ENCODE measurements at places on chromosomes 7 and 10.

- no peak for DNase-seq
These were observed 180.2 kb upstream of the CACNA2D1 start for GRCh38 chr7:82623812-82624211.

GRCh38 chr7:30027065-30027456, 559 bp upstream of the FKBP14 start:
- no peak for DNase-seq

DNA sequence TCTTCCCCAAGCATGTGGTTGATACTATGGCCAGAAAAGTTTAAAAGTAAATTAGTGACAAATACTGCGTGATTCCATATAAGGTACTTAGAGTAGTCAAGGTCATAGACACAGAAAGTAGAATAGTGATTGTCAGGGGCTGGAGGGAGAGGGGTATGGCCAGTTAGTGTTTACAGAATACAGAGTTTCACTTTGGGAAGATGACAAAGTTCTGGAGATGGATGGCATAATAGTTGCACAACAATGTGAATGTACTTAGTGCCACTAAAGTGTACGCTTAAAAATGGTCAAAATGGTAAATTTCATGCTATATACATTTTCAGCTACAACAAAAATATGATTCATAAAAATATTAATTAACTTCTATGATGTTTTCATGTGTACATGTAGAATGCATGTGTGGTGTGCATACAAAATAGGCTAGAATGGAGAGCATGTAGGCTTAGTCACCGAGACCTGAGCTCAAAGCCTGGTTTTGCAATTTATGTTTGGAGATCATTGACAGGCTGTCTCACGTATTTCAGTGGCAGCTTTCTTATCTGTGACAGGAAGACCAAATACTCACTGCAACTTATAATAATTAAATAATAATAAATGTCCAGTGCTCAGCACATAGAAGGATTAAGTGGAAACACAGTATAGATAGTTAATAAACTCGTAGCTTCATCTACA, 625.6 kb downstream of the SUGCT start:
- DNase-seq = no peak

GRCh38 chr10:81680359-81680758, 194.6 kb upstream of the NRG3 start:
- DNase-seq = no peak

- no peak for DNase-seq
These were observed 523.2 kb downstream of the GATA3 start for GRCh38 chr10:8577686-8578085.

- peak; percentile 48 for DNase-seq
These were observed 69.1 kb downstream of the INPP5A start for GRCh38 chr10:132606536-132607316.

DNA sequence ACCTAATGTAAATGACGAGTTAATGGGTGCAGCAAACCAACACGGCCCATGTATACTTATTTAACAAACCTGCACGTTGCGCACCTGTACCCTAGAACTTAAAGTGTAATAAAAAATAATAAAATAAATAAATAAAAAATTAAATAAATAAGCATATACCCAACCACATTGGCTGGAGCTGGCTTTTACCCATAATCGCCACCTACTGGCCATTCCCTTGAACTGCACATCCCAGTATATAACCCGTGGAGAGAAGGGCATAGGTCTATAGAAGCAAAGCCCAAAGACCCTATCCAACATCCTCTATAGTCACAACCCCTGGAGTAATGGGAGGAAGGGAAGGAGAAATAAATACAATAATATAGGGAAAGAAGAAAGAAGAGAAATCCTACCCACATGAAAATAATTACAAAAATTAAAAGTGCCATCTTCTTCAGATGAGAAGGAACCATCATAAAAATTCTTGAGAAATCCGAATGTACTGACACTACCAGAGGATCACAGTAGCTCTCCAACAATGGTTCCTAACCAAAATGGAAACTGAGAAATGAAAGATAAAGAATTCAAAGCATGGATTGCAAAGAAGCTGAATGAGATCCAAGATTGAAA, 65.6 kb downstream of the TWIST1 start:
- no peak for DNase-seq

- DNase-seq = no peak
These were observed 105.8 kb downstream of the GPR158 start for GRCh38 chr10:25280573-25280972.

GRCh38 chr10:130636313-130636930, 500.2 kb downstream of the GLRX3 start:
- no peak for DNase-seq

GRCh38 chr10:118720685-118721538, 33.9 kb downstream of the CACUL1 start:
- no peak for DNase-seq

DNA sequence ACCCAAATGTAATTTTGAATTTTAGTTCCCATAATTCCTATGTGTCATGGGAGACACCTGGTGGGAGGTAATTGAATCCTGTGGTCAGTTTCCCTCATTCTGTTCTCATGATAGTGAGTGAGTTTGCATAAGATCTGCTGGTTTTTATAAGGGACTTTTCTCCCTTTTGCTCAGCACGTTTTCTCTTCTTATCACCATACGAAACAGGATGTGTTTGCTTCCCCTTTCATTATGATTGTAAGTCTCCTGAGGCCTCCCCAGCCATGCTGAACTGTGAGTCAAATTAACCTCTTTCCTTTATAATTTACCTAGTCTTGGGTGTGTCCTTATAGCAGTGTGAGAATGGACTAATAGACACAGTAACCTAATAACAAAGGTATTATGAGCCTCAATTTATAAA, 36.1 kb upstream of the ZNF736 start:
- DNase-seq = no peak

DNA sequence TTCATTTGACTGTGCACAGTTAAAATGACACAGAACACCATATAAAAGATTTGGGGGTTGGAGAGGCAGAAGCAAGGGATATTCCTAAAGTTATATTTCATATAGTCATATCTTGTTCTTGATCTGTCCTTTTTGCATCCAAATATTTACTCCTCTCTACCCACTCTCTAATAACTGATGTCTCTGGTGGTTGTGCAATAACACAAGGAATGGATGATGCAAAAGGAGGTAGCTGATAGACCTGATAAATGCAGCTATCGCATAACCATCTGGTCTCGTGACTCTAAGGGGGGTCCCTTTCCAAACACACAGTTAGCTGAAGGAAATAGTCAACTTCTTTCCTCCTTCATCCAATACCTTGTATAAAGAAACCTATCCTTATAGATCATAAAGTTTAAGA, 123.1 kb downstream of the POLR1F start:
- no peak for DNase-seq

GRCh38 chr7:143906151-143906550, 4.2 kb upstream of the TCAF1 start:
- no peak for DNase-seq

DNA sequence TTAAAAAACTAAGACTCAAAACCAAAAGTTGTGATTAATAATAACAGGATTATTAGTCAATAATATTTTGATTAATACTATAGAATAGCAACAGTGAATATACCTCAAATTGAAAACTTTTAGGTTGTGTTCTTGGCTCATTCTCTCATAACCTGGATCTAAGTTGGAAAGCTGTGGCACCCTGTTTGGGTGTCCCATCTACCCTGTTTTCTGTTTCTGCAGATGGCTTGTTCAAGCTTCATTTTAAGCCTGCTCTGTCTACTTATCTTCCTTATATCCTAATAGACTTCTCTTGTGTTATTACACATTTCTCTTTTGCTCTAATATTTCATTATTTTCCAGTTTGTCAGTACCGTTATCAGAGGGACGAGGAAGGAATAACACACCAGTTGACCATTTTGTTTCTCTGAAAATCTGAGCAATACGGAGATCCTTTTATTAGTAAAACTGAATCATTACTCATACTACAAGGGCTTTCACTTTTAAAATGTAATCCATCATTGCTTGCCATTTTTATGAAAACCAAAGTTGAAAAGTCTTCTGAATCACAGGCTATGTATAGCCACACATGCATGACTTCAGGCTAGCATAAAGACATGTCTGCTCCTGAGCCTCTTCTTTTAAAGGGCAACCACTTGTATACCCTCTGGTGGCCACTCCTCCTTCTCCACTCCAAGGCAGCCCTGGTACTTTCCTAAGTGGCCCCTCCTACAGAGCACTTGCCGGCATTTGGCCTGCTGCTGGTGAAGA, 22.3 kb downstream of the COX15 start:
- DNase-seq = peak; percentile 62

DNA sequence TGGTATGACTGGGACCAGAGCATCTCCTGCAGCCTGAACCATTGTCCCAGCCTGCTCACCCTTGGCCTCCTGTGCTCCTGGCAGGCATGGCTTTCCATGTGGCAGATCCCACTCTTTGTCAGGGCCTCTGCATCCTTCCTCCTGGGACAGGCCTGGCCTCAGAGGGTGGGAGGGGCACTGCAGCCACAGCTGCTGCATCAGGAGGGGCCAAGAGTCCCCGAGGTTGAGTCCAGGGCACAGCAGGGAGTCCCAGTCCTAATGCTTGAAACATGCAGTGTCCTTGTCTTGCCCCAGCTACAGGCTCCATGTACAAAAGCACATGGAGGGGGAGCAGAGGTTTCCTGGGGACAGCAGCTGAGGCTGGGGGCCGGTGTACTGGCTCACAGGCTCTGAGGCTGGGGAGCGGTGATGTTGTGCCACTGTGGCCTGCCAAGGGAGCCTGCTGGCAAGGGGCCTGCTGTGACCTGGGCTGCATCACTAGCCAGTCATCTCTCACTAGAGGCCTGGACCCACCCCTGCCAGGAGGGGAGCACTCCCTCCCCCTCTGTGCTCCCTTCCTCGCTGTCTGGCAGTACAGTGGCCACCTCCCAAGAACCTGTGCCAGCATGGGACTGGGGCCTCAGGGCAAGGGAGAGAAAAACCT, 144.8 kb downstream of the ZNF248 start:
- no peak for DNase-seq

DNA sequence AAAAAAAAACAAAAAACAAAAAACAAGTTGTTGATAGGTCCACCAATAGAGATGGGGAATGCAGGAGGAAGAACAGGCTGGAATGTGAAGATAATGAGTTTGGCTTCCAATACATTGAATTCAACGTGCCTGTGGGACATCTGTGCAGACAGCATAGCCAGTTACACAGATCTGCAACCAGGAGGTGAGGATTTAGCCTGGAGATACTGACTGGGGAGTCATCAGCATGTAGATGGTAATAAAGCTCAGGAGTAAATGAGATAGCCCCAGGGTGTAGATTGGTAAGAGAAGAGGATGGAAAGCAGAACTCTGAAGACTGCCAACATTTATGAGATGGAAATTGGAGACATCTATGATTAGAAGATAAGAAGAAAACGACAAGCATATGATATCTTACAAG, 4.7 kb upstream of the TRIM8 start:
- DNase-seq = peak; percentile 78

DNA sequence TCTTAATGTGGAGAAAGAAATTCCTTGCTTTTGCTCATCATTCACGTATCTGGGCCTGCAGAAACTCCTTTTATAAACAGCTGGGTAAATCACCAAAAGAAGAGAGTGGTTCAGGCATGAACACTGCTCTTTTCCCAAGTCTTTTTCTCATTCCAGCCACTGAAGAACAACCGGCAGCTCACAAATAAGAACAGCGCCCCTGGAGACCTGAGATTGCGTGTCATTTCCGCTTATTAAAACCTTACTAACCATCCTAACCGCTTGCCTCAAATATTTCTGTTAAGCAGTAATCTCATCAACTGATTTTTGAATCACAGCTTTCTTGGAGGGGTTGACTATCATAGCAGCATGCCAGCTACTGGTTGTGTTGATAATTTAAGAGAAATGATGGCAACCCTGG, 213.0 kb upstream of the PLXNA4 start:
- no peak for DNase-seq

- no peak for DNase-seq
These were observed 290.5 kb upstream of the LRGUK start for GRCh38 chr7:133836666-133837065.

DNA sequence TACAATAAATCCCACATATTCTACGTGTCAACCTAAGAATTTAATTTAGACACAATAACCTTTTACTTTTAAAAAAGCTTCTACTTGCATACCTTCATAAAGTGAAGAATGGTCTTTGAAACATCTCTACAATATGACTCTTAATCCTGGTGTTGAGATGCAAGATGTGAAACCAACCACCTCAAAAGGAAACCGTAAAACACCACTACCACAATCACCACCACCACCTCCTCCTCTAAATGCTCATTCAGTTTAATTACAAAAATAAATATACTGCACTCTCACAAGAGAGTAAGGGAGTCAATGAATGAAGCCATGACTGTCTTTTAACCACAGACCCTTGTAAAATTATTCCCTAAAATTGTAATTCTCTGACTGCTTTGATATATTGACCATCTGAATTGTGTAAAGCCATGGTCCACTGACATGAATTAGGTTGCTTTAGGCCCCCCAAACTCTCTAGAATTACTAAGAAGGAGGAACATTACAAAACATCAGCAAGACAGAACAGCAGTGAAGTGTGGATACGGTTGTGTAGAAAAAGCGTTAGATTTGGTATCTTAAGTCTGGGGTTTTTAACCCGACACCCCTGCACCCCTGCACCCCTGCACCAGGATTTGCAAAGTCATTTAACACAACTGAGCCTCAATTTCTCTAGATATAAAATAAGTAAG, 171.4 kb downstream of the SFMBT2 start:
- no peak for DNase-seq

- no peak for DNase-seq
These were observed 118.7 kb downstream of the NPY start for GRCh38 chr7:24402655-24403054.

DNA sequence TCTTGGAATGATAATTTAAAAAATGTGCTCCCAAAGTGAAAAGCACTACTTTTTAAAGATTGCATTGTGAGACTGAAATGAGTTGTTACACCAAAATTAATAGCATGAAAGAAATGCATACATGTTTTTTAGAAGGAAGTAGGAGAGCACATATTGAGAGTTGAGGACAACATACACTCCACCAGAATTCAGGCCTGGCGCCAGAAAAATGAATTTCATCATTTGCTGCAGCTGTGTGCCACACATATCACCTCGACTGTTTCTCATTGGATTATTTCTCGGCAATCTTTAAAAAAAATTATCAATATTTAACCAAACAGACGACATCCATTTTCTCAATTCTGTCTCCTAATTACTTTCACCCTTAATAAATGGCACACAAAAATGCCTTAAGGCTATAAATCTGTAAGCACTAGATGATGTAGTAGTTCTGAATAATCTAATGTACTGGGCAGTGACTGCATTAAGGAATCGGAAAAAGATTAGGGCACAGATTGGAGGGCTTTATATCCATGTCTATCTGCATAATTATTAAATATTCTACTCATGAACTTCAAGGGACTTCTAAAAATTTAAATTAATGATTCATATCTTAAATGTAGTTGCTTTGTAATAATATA, 590.4 kb downstream of the NXPH1 start:
- no peak for DNase-seq

DNA sequence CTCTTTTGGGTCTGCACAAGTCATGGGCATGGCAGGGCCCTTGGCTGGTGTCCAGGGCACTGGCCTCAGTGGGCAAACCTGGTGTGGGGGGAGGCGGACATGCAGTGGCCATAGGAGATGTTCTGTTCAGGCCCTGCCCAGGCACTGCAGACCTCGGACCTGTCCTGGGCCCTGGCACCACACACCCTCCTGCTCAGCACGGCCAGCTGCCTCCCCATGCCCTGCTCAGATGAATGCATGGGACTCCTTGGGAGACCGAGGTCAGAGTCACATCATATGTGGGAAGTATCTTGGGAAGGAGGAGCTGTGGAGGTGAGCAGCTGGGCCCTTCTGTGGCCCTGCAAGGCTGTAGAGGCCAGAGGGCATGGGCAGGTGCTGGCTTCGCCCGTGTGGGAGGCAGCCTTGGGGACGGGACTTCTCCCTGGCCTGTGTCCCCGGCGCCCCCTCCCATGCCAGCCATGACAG, 130.8 kb downstream of the VIPR2 start:
- DNase-seq = no peak

Measured in islet precursor cell (in vitro differentiated cells).